Fibroblast of skin of abdomen (primary cell): ENCODE measurements at places on chromosomes 5 and 9.
A peak's percentile ranks its signal among the peaks of the same experiment; 100 is the strongest.

GRCh38 chr5:99033014-99033900 is 104.5 kb upstream of the CHD1 start:
- DNase-seq = no peak

- DNase-seq = no peak
Observed at GRCh38 chr5:91373600-91373999, 9.5 kb downstream of the ARRDC3 start.

DNA sequence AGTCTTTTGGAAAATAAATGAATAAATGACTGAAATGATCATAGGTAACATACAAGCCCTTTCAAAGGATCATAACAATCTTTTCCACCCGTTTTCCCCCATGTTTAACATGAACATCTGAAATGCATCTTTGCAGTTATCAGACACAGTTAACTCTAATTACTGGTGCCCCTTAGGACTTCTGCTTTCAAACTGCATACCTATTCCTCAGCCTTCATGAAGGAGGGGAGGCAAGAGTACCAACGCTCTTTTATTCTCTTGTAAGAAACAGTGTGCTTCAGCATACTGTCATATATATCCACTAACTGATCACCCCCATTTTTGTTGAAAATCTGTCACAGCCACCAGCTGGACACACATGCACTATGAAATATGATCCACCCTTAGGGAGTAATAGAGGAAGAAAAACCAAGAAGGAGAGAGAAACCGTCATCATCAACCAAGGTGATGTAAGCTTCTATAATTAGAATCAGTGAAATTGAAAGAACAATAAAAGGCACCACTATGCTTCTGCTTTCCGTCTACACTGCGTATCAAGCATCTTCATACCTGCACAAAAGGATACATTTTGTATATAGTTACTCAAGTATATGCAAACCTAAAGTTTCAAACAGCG is 98.7 kb downstream of the RAPGEF6 start:
- DNase-seq = peak; percentile 31

- peak; percentile 50 for DNase-seq
Observed at GRCh38 chr5:156366521-156366920, 39.6 kb downstream of the SGCD start.

DNA sequence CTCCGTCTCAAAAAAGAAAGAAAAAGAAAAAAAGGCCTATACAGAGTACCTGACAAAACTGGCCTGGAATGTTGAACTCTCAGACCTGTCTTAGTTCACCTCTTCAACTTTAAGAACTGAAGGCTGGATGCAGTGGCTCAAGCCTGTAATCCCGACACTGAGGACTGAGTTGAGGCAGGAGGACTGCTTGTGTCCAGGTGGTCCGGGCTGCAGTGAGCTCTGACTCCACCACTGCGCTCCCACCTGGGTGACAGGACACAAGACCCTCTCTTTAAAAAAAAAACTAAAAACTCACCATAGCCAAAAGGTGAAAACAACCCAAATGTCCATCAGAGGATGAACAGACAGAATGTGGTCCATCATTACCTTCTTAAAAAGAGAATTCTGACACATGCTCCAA is 6.4 kb downstream of the MRPL41 start:
- DNase-seq = no peak

DNA sequence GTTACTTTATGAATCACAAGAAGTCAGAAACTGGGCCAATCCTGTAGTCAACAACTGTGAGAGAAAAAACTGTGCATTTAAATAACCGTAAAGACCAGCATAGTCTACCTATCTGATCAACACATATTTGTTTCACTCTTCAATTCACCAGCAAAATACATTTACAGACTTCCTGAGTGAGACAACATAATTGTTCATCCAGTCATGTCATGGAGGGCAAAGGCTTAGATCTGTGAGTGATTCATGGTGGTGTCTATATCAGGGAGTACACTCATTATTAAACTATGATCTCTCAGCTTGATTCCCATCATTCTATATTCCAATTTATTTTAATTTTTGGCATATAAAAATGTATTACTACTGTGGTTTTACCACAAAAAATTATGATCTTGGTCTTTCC is 694.6 kb downstream of the DNAH5 start:
- DNase-seq = peak; percentile 1

DNA sequence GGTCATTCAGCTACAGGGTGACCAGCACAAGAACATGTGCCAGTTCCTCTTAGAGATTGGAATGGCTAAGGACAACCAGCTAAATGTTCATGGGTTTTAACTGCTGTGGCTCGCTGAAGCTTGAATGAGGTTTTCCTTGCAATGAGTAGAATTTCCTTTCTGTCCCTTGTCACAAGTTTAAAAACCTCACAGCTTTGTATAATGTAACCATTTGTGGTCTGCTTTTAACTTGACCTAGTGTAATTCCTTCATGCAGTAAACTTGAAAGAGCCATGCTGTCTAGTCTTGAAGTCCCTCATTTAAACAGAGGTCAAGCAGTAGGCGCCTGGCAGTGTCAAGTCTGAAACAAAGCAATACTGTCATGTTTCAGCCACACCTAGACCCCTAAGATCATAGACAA is 181.3 kb upstream of the DMRT1 start:
- no peak for DNase-seq

- peak; percentile 5 for DNase-seq
Observed at GRCh38 chr9:1917396-1917935, 97.7 kb upstream of the SMARCA2 start.

DNA sequence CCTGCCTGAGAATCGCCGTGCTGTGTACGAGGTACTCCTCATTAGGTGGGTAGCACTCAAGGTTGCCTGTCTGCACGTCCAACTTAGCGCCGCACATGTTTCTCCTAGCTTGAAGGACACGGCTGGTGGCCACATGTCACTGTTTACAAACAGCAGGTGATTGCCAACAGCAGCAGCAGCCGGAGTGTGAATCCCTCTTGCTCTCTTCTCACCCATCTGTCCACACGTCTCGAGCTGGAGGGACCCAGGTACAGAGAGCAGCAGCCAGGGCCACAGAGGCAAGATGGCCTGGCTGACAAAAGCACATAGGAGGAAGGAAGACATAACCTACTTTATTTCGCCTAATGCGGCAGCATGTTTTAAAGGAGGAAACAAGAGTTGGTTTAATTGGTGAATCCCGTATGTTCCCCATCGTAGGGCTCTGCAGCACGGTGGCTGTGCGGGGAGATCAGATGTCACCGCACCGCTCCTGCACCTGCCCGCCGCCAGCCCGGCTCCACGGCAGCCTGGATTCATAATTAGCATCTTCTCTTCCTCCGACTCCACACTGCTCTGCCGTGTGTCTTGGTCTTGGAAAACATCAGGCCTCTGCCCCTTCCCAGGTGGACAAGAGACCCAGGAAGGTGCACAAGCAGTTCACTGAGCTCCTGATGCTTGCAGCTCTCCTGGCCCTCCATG is 201.6 kb upstream of the IRX1 start:
- no peak for DNase-seq

- DNase-seq = no peak
Observed at GRCh38 chr9:91835632-91836031, 114.4 kb downstream of the ROR2 start.

- peak; percentile 76 for DNase-seq
Observed at GRCh38 chr5:32709750-32710549, 1.2 kb upstream of the NPR3 start.

GRCh38 chr5:1299511-1299850 is 4.6 kb upstream of the TERT start:
- DNase-seq = no peak

DNA sequence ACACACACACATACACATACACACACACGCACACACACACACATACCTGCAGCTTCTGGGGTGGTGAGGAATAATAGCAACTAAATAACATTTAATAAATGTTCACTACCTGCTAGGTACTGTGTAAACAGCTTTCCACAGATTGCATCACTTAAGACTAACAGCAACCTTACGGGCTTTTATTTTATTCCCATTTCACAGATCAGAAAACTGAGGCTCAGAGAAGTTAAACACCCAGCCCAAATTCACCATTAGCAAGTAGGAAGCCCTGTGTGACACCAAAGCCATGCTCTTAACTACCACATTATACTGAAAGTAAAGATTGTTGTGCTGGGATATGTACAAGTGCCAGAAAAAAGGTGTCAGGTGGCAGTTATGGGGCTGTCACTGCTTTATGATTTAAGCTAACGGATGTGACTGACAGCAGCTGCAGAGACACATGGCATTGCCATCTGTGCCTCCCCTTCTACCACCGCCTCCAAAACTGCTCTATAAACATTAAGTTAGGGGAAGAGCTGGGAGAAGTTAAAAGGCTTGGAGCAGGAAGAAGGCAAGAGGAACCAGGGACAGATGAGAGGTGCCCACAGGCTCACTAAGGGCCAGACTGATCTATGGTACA is 13.6 kb downstream of the MTMR12 start:
- DNase-seq = no peak
